ENCODE measurements at places on chromosomes 1 and 21.

- DNase-seq: no peak
Observed at GRCh38 chr1:23341931-23342692, 2.0 kb downstream of the HNRNPR start.

GRCh38 chr1:200279810-200280411, 129.9 kb downstream of the ZNF281 start:
- peak; percentile 8 for DNase-seq

DNA sequence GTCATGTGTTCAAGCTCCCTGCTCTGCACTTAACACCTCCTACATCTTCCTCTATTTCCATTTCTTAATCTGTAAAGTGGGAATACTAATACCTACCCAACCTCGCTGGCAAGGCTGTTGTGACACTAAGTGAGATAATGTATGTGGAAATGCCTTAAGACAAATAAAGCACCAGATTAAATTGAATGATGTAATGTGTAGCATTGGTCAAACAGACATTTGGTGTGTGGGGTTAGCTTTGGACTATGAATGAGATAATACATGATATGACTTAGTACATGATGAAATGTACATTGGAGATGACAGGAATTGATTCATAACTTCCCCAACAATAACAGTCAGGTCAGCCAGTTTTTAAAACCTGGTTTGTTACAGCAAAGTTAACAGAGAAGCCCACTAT, 5.2 kb downstream of the AMPD1 start:
- DNase-seq: no peak

GRCh38 chr1:200128081-200128480, 100.6 kb downstream of the NR5A2 start:
- no peak for DNase-seq

- DNase-seq: no peak
Observed at GRCh38 chr1:168138134-168138533, 1.4 kb upstream of the GPR161 start.

DNA sequence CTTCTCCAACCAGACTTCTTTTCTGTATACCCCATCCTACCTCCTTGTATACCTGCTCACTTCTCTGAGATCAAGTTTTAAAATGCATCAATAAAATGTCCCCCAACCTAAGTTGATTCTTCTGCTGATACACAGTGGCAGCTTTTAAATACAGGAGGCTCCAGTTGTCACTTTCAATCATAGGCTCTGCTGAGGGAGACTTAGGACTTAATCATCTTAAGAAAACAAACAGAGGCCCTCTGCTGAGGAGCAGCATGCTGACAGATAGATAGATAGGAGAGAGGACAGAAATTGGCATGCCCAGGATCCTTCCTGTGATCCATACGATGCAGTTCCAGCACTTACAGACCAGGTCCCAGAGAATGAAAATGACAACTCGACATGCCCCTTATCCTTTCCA, 311.0 kb upstream of the PROX1 start:
- no peak for DNase-seq

GRCh38 chr1:235917267-235917811, 50.6 kb upstream of the LYST start:
- DNase-seq: peak; percentile 95

DNA sequence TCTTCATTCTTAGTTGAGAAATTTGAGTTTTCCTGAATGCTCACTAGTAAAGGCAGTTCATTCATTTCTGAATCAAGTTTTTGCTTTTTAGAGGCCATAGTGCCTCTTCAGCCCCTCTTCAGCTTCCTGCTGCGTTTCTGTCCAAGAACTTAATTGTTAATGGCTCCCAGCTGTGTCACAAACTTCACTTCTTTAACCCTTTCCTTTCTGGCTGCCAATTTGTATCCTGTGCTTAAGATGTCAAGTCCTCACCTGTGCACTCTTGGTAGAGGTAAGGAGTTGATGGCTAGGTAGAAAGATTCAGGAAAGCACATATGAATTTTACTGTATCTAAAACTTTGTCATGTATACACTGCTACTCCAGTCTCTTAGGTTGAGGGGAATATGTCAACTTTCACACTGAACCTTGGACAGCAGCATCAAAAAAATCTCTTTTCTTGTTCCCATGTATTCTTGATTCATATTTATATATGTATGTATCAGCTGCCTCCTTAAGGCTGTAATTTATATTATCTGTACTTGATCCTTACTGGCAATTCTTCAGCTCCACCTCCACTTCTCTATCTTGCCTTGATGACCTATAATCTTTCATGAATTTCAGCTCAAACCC, 612.8 kb downstream of the LMO4 start:
- DNase-seq: no peak

DNA sequence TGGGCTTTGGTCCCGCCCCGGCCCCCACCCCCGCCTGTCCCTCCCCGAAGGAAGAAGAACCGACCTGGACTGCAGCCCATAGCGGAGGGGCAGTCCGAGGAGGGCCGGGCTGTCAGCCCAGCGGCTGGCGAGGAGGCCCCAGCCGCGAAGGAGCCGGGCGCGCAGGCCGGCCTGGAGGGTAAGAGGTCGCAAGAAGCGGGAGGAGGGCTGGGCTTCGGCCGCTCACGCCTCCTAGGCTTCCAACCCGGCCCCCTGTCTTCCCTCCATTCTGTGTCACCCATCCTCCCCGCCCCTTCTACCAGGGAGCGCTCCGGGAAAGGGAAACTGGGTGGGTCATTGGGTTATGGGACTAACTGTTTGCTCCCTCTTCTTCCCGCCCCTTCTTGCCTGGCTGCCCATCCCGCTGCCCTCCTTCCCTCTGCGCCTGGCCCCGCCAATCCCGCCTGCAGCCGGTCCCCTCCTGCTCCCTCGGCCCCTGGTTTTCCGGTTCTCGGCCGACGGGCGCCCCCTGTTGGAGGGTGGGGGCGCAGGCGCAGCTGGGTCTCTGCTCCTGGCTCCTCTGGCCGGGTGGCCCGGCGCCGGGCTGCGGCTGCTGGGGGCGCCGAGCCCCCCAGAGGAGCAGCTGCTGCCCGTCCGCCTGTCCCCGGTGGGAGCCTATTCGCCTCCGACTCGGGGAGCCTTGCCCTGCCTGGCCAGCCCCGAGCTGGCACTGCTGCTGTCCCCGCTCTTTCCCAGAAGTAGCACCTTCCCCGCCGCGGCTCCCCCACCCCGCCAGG, 2.4 kb downstream of the RUSC1 start:
- DNase-seq: peak; percentile 86

DNA sequence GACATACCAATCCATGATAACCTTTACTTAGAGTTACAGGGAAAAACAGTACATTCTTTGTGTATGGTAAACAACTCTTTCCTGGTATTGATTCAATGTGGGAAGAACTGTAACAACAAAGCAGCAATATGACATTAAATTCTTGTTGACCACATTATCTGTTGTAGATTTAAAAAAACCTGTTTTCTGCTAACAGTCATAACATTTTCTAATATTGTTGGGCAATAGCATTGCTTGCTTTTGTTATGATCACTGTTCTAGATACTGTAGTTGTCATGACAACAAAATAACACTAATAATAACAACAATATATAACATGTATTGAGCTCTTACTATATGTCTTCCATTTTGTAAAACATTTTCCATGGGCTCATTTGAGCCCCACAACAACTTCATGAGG, 54.2 kb downstream of the PDE4B start:
- DNase-seq: no peak

GRCh38 chr1:107692580-107693345, 272.2 kb downstream of the VAV3 start:
- DNase-seq: no peak

- DNase-seq: no peak
Observed at GRCh38 chr1:56355422-56355821, 223.9 kb downstream of the PLPP3 start.

DNA sequence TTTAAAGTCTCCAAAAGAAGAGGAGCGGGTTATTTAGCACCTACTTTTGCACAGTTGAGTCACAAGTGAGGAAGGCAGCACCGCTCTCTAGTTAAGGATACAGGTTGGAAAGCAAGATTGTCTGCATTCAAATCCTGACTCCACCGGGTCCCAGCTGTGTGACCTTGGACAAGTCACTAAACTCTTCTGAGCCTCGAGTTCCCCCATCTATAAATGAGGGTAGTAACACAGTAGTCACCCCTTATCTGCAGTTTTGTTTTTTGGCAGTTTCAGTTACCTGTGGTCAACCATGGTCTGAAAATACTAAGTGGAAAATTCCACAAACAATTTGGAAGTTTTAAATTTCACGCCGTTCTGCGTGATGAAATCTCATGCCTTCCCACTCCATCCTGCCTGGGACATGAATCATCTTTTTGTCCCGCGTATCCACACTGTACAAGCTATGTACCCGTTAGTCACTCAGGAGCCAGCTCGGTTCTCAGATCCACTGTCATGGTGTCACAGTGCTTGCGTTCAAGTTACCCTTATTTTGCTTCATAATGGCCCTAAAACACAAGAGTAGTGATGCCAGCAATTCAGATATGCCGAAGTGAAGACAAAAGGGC, 49.4 kb downstream of the CAPZB start:
- DNase-seq: no peak

- DNase-seq: no peak
Observed at GRCh38 chr21:37204580-37204979, 62.6 kb downstream of the VPS26C start.

GRCh38 chr21:31577271-31577670, 82.2 kb upstream of the SOD1 start:
- no peak for DNase-seq

- DNase-seq: no peak
Observed at GRCh38 chr1:234593771-234594504, 16.0 kb downstream of the IRF2BP2 start.

GRCh38 chr1:223332997-223333396, 31.0 kb downstream of the SUSD4 start:
- no peak for DNase-seq

- no peak for DNase-seq
Observed at GRCh38 chr1:184210031-184210430, 158.5 kb downstream of the TSEN15 start.

- no peak for DNase-seq
Observed at GRCh38 chr21:42684109-42684916, 30.9 kb downstream of the PDE9A start.

GRCh38 chr21:29443411-29444010, 144.8 kb downstream of the BACH1 start:
- no peak for DNase-seq

- DNase-seq: no peak
Observed at GRCh38 chr1:101175466-101175865, 61.4 kb upstream of the S1PR1 start.

DNA sequence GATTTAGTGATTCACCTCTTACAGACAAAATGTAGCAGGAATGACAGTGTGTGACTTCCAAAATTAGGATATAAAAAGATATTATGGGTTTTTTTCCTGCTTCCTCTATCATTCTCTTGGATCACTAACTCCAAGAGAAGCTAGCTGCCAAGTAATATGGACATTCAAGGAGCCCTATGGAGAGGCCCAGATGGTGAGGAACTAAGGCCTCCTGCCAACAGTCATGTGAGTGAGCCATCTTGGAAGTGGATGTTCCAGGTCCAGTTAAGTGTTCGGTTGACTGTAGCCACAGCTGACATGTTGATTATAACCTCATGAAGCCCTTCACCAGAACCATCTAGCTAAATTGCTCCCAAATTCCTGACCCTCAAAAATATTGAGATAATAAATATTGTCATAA, 38.8 kb downstream of the CD160 start:
- no peak for DNase-seq

GRCh38 chr1:33586106-33586505, 113.7 kb downstream of the ZSCAN20 start:
- no peak for DNase-seq

- DNase-seq: no peak
Observed at GRCh38 chr21:38982096-38982495, 176.4 kb downstream of the ETS2 start.

- DNase-seq: no peak
Observed at GRCh38 chr1:4684136-4684535, 29.7 kb downstream of the AJAP1 start.

- no peak for DNase-seq
Observed at GRCh38 chr1:40414331-40414730, 35.9 kb upstream of the ZFP69B start.

DNA sequence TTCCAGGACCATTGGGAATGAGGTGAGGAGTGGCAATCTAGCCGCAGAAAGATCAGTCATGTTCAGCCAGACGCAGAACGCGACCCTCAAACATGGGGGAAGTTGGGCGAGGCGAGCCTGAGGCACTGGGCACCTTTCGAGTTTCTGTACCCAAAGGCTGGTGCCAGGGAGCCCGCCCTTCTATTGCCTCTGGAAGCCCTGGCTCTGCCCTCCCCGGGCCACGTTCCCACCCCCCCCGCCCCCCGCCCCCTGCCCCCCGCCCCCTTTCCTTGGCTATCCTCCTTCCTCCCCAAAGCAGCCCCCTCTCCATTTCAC, 2.2 kb upstream of the ZBTB7B start:
- no peak for DNase-seq

GRCh38 chr1:18719786-18720451, 89.3 kb downstream of the PAX7 start:
- no peak for DNase-seq

GRCh38 chr1:78447086-78447485, 43.7 kb upstream of the PTGFR start:
- DNase-seq: no peak

- no peak for DNase-seq
Observed at GRCh38 chr1:66791621-66792610, 9.2 kb downstream of the INSL5 start.

Data from AG04450 (cell line).